ENCODE measurements at places on chromosomes 7 and 10. TPM values are rescaled to one million over a fixed set of nuclear protein-coding genes. Genes with fewer than 3 reads are reported as not detected.

DNA sequence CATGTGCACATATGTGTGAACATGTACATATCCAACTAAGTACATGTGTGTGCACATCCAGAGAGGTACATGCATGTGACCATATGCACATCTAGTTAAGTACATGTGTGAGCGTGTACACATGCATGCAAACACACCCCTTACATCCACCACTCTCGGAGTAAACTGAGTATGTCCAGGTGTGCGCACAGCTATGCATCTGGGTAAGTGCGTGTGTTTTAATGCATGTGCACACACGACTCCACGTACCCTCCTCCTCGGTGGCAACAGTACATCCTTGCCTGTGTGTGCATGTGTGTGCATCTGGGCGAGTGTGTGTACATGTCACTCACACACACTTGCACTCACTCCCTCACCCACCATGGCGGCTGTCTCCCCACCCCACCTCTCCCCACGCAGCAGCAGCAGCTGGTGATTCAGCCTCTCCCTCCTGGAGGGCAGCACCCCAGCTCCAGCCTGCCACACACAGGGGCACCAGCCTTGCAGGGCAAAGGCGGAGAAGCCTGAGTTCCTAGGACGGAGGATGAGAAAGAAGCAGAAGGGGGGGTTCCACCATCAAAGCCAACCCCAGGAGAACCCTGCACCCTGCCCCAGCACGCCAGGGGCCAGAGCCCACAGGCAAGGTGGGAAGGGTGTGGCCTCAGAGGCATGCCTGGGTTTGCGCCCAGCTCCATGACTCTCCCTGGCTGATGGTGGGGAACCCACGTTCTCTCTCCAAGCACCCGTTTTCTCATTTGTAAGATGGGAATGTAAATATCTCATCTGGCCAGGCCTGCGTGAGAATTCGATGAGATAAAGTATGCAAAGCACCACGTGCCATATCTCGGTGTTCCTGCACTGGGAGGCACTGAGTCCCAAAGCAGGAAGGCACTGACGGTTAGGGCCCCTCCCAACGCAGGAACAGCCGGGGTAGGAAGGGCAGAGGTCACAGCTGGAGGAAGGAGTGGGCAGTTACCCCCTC lies 27.7 kb upstream of the DNAAF5 start:
- no peak for DNase-seq

OR2F2 gene
- not detected for total RNA-seq

- DNase-seq: no peak
These were observed 70.6 kb downstream of the FGFR2 start for GRCh38 chr10:121527690-121528089.

GRCh38 chr7:877312-878232 lies 1.2 kb downstream of the GET4 start:
- no peak for DNase-seq

- no peak for DNase-seq
These were observed 93.8 kb upstream of the MTPN start for GRCh38 chr7:136070736-136071505.

DNA sequence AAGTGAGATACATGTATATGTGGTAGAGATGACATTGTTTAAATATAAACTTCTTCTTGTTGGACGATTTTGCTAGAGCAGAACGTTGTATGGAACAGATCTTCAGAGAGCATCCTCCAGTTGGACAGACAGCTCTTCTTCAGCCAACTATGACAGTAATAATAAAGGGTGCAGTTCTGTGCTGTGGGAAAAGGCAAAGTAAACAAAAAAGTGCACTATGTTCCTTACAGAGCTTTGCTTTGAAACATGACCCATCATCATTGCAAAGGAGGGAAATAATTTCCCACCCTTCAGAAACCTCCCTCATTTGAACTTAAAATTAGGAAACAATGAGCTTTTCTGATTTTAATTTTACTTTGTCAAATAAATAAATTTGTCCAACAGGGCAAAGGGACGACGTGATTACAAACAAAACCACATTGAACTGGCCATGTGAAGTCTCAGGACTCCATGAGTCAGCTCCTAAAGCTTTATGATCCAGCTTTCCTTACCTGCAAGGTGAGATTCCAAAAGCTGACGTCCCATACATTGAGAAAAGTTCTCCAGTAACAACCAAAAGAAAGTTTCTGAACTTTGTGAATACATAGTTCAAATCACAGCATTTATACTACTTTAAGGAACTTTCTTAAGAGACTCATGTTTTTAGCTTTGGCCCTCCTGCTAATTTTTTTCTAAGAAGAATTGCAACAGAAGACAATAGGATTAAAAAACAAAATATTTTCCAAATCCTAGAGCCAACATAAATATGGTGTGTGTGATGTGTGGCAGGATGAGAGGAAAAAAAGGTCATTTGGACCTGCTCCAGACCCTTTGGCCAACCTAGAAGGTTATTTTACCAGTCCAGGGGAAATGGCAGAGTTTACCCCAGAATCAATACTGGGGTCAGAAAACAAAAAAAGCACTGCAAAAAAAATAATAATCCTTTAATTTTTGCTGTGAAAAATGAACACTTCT lies 565.4 kb upstream of the NRP1 start:
- DNase-seq: no peak

DNA sequence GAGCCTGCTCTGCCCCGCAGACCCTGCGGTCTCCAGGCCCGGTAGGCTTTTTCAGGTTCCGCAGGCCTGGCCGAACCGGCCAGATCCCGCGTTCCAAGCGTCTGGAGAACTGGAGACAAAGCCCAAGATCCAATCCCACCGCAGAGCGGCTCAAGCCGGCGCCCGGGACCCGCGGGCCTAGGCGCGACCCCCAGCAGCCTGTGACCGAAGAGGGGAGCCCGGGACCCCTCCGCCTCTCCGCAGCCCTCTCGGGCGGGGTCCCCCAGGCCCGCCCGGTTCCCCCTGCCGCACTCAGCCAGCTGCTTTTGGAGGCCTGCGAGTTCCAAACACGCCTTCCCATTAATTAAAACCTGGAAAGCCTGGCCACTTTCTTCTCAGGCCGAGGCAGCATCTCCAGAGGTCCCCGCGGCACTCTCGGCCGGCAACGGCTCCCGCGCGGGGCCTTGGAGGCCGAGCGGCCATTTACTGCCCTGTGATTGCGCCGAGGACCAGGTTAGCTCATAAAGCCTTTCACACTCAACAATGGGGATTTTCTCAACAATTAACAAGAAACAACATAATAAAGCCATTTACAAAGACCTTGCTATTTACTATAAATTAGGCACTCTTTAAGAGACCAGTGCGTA lies 16.7 kb downstream of the SKIDA1 start:
- no peak for DNase-seq

- DNase-seq: no peak
These were observed 166.3 kb downstream of the ARHGAP12 start for GRCh38 chr10:31762316-31762715.

DNA sequence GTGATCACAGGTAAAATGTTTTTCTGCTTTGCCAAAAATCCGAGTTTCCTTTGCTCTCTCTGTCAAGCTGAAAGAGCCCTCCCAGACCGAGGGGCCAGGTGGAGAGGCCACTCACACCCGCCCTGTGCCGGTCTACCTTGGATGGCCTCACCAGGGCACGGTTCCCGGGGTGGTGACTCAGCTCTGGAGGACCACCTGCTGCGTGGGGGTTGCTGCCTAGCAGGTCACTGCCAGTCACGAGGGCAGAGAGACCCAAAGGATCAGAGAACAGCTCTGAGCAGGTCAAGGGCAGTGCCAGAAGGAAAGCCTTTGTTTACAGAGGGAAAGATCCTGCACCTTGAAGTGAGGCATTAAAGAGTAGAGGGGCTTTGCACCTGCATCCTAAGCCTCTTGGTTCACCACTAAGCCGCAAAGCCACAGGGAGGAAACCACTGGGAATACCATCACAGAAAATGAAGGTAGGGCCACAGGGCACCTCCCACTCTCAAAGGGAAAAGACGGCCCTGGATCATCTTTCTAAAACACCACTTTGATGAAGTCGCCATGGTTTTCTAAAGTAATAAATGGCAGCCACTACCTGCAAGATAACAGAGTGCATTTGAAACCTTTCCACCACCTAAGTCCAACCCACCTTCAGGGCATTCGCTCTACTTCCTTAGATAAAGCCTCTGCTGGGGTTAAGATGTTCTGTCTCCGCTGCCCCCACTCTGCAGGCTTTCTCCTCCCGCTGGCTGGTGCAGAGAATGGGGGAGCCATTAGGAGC lies 160.3 kb upstream of the KLF14 start:
- no peak for DNase-seq

GRCh38 chr7:1004018-1004852 lies 21.3 kb downstream of the CYP2W1 start:
- no peak for DNase-seq

- no peak for DNase-seq
These were observed 37.8 kb downstream of the DPYSL4 start for GRCh38 chr10:132224343-132225072.

GRCh38 chr7:154610903-154611302 lies 392.0 kb downstream of the PAXIP1 start:
- DNase-seq: no peak

GRCh38 chr10:98326621-98327027 lies 58.6 kb upstream of the LOXL4 start:
- DNase-seq: peak; percentile 58

DNA sequence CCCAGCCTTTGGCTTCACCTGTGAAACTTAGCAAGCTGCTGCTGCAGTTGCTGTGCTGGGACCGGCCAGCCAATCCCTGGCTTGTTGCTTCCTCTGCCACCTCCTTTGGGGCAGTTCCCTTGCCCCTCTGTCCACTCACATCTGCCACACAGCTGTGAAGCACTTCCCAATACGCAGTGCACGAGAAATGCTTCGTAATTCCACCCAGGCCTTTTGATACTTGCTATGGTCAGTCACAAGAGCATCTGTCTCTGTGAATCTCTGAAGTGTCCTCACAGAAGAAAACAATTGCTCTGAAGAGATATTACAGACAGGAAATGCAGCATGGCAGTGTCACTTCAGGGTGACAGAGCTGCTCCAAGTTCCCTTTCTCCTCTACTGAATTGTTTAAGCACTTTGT lies 208.5 kb downstream of the PTEN start:
- no peak for DNase-seq

DNA sequence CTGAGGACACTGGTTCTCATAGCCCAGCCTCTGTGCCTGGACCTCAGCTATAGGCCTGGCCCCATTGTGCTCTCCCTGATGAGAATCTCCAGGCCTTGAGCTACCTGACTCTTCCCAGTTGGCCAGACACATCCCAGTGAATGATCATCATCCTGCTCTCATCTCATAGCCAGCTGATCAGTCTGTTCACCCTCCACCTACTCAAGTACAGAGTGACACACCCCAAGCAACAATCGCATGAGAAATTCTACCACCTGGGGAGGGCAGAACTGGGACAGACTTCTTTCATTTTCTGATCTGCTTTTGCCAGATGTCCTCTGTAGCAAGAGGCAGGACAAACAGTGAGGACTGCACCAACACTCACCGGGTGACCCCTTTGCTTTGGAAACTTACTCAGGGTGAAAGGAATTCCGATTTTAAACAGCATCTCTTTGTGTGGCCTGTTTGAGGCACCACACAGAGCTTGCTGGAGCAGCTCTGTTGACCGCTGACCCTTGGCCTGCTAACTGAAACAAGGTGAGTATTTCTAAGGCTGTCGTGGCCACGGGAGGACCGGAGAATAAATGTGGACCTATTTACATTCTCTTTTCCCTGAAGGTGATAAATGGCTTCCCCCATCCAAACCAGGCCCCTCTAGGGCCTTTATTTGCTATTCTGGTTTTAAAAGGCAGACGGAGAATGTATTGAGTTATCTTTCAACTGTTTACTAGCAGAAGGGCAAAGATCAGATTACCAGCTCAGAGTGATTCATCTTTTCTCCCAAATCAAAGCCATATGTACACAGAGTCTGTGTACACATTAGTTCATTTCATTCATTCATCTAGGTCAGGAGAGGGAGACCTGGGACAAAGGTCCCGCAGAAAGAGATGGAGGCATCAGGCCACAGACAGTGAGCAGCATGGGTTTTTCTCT lies 181.4 kb upstream of the TNS3 start:
- DNase-seq: no peak

PAPOLB gene
- total RNA-seq: 0.55 TPM

- DNase-seq: no peak
These were observed 3.6 kb upstream of the CCDC201 start for GRCh38 chr7:45876519-45876918.

KAZALD1 gene
- 2.5 TPM for total RNA-seq

GRCh38 chr7:96040250-96040772 lies 268.0 kb downstream of the DYNC1I1 start:
- DNase-seq: no peak

GRCh38 chr10:4186849-4187540 lies 402.0 kb upstream of the KLF6 start:
- DNase-seq: no peak

DNA sequence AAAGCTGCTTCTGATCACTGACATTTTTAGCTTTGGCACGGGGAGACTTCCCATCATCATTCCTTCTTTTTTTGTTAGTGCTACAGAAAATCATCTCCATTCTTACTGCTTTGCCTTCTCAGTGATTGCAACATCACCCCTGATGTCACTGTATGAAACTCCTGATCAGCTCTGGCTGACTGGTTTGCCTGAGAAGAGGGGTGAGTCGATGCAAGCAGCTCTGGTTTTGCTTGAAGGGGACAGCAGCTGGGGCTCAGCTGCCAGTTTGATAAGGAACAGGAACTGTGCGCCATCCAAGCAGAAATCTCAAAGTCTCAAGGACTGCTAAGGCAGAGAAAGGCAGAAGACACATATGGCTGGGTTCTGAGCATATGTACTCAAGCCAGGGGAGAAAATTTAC lies 808.5 kb upstream of the CELF2 start:
- no peak for DNase-seq

NUDT13 gene
- total RNA-seq: 1.2 TPM

NEBL gene
- 179 TPM for total RNA-seq

PON3 gene
- 3.0 TPM for total RNA-seq

GRCh38 chr7:70504254-70504653 lies 627.7 kb upstream of the GALNT17 start:
- no peak for DNase-seq

- no peak for DNase-seq
These were observed 28.6 kb upstream of the SAR1A start for GRCh38 chr10:70198696-70199466.

H2BK1 gene
- not detected for total RNA-seq

- peak; percentile 58 for DNase-seq
These were observed 67.9 kb upstream of the PRKCQ start for GRCh38 chr10:6647811-6648526.

LRMDA gene
- 5.4 TPM for total RNA-seq

Measured in dorsolateral prefrontal cortex (tissue), 122 donors.